ENCODE measurements at places on chromosomes 5 and 9.

GRCh38 chr5:108386345-108387061 lies 4.6 kb upstream of the FBXL17 start:
- DNase-seq, result no peak

DNA sequence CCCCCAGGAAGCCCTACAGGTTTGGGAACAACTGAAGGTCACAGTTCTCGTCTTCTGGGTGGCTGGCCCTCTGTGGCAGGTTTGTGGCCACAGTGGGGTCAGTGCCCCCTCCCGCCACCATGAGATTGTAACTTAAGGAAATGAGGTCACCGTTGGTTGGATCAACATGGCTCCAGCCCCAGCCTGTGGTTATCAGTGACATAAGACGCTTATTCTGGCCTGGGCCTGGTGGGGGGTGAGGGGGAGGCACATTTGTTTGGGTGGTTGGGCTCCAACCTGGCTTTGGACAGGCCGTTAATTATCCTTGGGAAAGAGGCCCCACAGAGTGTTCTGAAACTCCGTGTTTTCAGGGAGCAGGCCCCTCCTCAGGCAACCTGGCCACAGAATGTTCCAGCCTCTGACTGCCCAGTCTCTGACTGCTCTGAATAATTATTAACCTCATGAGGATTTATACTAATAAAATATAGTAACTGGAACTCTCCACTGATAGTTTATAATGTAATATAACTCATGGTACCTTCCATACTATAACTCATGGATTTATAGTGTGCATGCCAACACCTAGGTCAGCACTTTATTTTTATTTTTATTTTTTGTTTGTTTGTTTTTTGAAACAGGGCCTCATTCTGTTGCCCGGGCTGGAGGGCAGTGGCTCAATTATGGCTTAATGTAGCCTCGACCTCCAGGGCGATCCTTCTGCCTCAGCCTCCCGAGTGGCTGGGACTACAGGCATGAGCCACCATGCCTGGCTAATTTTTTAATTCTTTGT lies 58.0 kb upstream of the RPL26L1 start:
- DNase-seq, result no peak

DNA sequence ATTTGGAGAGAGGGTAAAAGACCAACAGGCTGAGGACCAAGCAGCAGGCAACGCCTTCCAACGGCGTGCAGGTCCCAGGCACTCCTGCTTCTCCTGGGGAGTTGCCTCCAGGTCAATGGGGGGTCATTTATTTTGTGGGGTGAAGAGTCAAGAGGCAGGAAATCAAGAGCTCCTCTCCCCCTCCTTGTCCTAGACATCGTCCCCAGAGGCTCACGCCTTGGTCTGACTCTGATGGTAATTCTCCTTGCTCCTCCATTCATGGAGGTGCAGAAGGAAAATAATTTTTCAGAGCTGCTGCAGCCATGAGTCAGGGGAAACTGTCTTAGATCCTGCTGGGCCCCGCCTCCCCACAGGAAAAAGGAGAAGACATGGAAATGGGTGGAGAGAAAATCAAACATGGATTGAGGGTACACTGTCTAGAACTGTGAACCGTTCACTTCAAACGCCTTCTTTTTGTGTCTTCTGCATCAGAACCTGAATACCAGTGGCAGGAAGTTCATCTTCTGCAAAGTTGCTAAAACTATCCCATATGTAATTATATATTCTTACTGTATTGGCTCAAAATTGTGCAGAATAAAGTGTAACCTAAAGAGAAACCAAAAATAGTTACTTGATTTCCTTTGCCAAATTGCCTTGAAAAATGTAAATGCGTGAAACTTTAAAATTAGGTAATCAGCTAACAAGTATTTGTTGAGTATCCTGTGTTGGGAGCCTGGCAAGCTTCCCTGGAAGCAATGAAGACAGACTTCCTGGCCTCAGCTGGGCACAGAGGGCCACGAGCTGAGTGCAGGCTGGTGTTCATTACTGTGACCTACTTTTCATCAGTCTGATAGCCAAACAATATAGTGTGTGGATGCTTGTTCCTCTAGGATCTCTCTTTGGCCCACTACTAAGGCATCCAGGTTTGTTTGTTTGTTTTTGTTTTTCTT lies 142.0 kb downstream of the CMYA5 start:
- DNase-seq, result no peak

GRCh38 chr9:92746567-92747458 lies 17.8 kb downstream of the BICD2 start:
- DNase-seq, result no peak

DNA sequence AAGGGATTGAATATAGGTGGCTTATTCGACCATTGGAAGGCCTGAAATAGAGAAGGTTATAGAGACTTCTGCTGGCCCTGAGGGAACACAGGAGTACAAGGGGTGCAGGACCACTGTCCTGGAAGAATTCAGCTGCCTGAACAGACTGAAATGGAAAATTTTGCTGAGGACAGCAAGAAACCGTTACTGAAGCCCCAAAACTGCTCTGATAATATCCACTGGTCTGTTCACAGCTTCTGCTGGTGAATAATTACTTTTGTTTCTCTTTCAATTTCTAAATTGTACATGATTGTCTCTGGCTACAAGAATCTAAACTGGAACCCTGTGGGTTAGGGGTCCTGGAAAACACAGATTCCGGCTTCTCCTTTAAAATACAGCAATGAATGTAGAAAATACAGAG lies 218.5 kb upstream of the CDH12 start:
- no peak for DNase-seq

- DNase-seq, result no peak
Observed at GRCh38 chr5:69418554-69418953, 3.6 kb downstream of the MARVELD2 start.

- peak; percentile 63 for DNase-seq
Observed at GRCh38 chr9:97889941-97890887, 32.1 kb downstream of the TRMO start.

DNA sequence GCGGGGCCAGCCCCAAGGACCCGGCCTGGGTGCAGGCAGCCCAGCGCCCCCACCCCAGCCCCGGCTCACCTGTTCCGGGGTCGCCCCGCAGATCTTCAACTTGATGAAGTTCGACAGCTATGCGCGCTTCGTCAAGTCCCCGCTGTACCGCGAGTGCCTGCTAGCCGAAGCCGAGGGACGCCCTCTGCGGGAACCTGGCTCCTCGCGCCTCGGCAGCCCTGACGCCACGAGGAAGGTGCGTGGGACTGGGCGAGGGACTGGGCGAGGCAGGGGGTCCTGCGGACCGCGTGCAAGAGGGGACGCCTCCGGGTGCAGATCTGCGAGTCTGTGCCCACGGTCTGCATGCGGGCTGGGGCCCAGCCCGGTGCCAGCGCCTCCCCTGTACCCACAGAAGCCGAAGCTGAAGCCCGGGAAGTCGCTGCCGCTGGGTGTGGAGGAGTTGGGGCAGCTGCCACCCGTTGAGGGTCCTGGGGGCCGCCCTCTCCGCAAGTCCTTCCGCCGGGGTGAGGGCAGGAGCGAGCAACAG lies 9.7 kb downstream of the RGS14 start:
- DNase-seq, result no peak

GRCh38 chr5:149702607-149702933 lies 27.5 kb upstream of the PPARGC1B start:
- no peak for DNase-seq
